Right atrium auricular region (tissue), 2 donors: ENCODE measurements at places on chromosomes 5 and 9. TPM values are rescaled to one million over a fixed set of nuclear protein-coding genes. Genes with fewer than 3 reads are reported as not detected.
A peak's percentile ranks its signal among the peaks of the same experiment; 100 is the strongest.

DNA sequence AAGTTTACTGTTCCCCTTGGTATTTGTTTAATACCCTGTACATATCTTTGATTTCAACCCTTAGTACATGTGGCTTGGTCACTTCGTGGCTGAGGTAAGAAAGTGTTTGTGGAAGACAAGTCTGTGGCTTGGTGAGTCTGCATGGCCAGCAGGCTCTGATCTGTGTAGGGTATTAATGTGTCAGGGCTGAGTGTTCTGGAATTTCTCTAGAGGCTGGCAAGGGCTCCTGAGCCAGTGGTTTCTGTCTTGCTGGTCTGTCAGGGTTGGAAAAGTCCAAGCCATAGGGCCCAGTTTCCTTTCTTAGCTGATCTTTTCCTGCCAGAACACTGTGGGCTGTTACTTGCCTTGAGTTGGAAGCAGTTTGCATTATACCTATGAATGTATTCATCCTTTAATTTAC is 48.0 kb upstream of the FBXL7 start:
- no peaks in the 10 kb centered on the region for H3K36me3 ChIP-seq
- H3K4me1 ChIP-seq: no peaks in the 10 kb centered on the region
- no peak overlapping the region for H3K4me3 ChIP-seq
- no peaks in the 10 kb centered on the region for H3K27me3 ChIP-seq
- no peak for DNase-seq

Gene GAS1
- 44.4 TPM for total RNA-seq

Gene LCN15
- total RNA-seq: 1.4 TPM

Gene ZFAND5
- 113 TPM for total RNA-seq

GRCh38 chr9:120263836-120264235 is 316.1 kb downstream of the CDK5RAP2 start:
- no peaks in the 10 kb centered on the region for H3K36me3 ChIP-seq
- H3K27ac ChIP-seq: no peak overlapping the region
- no peak overlapping the region for H3K4me3 ChIP-seq
- DNase-seq: no peak
- no peaks in the 10 kb centered on the region for H3K4me1 ChIP-seq
- H3K27me3 ChIP-seq: no peaks in the 10 kb centered on the region

- DNase-seq: no peak
- H3K27ac ChIP-seq: no peak overlapping the region
- H3K4me3 ChIP-seq: no peak overlapping the region
- H3K36me3 ChIP-seq: no peaks in the 10 kb centered on the region
- H3K4me1 ChIP-seq: no peaks in the 10 kb centered on the region
- H3K27me3 ChIP-seq: no peaks in the 10 kb centered on the region
These were observed 121.8 kb downstream of the GCNT1 start for GRCh38 chr9:76580820-76581219.

DNA sequence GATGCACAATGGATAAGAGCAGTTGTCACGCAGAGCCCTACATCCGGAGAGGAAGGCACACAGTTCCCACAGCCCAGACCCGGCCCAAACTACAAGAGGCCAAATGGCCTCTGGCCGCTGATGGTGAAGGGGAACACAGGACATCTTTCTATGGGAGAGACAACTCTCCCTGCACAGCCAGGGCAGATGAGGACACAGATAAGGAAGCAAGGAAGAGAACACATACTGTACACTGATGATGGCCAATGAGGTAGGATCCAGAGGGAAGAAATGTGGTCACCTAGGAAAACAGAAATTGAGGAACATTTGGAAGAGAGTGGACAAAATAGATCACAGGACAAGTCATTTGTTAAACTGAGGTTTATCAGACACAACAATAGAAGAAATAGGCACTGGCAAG is 28.4 kb upstream of the SMIM32 start:
- H3K27ac ChIP-seq: no peak overlapping the region
- H3K4me1 ChIP-seq: no peaks in the 10 kb centered on the region
- no peak for DNase-seq
- no peak overlapping the region for H3K4me3 ChIP-seq
- no peaks in the 10 kb centered on the region for H3K36me3 ChIP-seq
- H3K27me3 ChIP-seq: no peaks in the 10 kb centered on the region

Gene ACTL7B
- total RNA-seq: not detected

DNA sequence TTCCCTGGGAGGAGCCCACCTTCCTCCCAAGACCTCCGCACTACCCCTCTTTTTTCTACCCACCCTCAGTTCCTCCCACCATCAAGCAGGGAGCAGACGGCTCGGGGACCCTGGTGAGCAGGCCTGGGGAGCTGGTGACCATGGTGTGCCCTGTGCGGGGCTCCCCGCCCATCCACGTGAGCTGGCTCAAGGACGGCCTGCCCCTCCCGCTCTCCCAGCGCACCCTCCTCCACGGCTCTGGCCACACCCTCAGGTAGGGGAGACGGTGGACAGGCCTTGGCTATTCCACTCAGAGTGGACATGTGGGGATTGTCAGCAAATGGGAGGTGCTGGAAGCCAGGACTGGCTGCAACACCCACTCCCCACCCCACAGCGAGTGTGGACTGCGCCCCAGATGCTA is 52.9 kb upstream of the ASS1 start:
- H3K4me3 ChIP-seq: no peak overlapping the region
- H3K4me1 ChIP-seq: no peaks in the 10 kb centered on the region
- no peak for DNase-seq
- no peaks in the 10 kb centered on the region for H3K27me3 ChIP-seq
- no peaks in the 10 kb centered on the region for H3K36me3 ChIP-seq

DNA sequence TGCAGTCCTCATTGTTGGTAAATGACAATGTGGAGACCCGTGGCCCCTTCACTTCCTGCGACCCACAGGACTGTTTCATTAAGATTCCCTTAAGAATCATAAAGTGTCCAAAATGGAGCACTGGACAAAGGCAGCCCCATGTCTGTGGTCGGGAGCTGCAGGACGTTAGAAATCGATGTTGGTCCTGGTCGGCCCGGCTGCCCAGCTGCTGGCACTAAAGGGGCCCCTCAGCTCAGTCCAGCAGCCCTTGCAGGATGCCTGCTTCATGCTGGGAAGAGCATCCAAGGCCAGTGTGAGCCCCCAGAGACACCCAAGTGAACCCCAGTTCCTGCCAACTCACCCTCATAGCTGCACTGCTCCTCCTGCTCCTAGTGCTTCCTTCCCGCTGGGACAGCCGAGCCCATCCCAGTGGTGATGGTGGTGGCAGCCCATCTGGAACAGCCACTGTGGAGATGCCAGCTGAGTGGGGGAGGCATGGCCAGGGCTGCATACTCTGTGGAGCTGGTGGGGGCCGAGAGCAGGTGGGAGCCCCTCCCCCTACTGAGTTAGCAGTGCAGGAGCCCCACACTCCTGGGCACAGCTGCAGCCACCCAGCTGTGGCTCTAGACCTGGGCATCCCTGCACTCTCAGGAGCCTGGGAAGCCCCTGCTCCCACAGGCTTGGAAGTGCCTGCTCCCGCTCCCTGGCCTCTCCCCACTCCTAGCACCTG is 168.0 kb upstream of the IRX2 start:
- no peak for DNase-seq
- H3K4me3 ChIP-seq: no peak overlapping the region
- no peaks in the 10 kb centered on the region for H3K27me3 ChIP-seq
- no peaks in the 10 kb centered on the region for H3K36me3 ChIP-seq
- no peaks in the 10 kb centered on the region for H3K4me1 ChIP-seq

GRCh38 chr5:74188351-74189105 is 452.0 kb downstream of the ENC1 start:
- no peak for DNase-seq
- no peak overlapping the region for H3K27ac ChIP-seq
- no peaks in the 10 kb centered on the region for H3K36me3 ChIP-seq

DNA sequence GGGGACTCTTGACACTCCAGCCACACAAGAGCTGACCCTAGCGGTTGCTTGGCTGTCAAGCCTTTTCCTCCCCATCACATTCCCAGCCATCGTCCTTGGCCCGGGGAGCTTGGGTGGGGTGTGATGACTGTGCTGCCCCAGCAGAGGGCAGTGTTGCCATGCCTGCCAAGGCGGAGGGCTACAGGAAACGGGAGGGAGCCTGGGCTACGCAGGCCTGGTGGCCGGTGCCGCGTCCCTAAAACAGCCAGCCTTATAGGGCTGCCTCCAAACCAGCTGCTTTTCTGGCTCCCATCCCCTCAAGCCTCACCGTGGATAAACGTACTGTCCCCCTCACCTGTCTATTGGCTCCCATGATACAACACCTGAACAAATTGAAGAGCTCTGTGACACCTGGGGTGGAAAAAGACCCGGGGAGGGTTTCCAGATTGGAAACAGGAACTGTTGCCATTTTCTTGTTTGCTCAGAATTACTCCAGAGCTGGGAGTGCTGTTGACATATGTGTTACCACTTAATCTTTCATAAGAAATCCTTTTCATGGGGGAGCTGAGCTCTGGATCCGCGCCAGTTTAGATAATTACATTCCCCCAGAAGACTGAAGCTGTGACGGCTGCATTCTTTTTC is 72.8 kb upstream of the ASTN2 start:
- H3K27me3 ChIP-seq: no peaks in the 10 kb centered on the region
- no peaks in the 10 kb centered on the region for H3K36me3 ChIP-seq
- H3K4me3 ChIP-seq: peak overlapping the region; percentile 25
- no peaks in the 10 kb centered on the region for H3K4me1 ChIP-seq
- DNase-seq: peak; percentile 73

- no peak for DNase-seq
- H3K4me1 ChIP-seq: no peaks in the 10 kb centered on the region
- H3K4me3 ChIP-seq: peak overlapping the region; percentile 22
- no peaks in the 10 kb centered on the region for H3K36me3 ChIP-seq
These were observed 12.0 kb downstream of the IRX2 start for GRCh38 chr5:2739360-2740050.

DNA sequence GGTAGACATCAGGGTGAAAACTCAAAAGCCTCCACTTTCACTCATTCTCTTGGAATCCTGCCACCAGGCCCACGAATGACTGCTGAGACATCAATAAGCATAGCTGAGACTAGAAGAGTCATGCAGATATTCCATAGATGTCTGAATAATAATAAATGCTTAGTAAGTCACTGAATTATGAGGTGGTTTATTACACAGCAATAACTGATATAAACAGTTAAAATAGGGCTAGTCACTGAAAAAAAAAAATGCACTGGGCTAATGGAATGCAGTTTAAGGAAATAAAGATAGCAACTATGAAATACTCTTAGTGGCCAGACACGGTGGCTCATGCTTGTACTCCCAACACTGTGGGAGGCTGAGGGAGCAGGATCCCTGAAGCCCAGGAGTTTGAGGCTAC is 262.8 kb upstream of the CDH6 start:
- no peaks in the 10 kb centered on the region for H3K36me3 ChIP-seq
- no peak overlapping the region for H3K27ac ChIP-seq
- no peak overlapping the region for H3K4me3 ChIP-seq
- no peaks in the 10 kb centered on the region for H3K4me1 ChIP-seq
- no peaks in the 10 kb centered on the region for H3K27me3 ChIP-seq

- H3K27me3 ChIP-seq: no peaks in the 10 kb centered on the region
- DNase-seq: no peak
- H3K4me1 ChIP-seq: no peaks in the 10 kb centered on the region
- H3K27ac ChIP-seq: no peak overlapping the region
- peaks cover 72% of the 10 kb centered on the region for H3K36me3 ChIP-seq
These were observed 38.7 kb downstream of the PRRT1B start for GRCh38 chr9:131583836-131584555.

- DNase-seq: peak; percentile 60
- no peaks in the 10 kb centered on the region for H3K4me1 ChIP-seq
- no peak overlapping the region for H3K4me3 ChIP-seq
- H3K36me3 ChIP-seq: peaks cover 79% of the 10 kb centered on the region
- no peaks in the 10 kb centered on the region for H3K27me3 ChIP-seq
These were observed 62.3 kb downstream of the TSTD2 start for GRCh38 chr9:97570899-97571298.

DNA sequence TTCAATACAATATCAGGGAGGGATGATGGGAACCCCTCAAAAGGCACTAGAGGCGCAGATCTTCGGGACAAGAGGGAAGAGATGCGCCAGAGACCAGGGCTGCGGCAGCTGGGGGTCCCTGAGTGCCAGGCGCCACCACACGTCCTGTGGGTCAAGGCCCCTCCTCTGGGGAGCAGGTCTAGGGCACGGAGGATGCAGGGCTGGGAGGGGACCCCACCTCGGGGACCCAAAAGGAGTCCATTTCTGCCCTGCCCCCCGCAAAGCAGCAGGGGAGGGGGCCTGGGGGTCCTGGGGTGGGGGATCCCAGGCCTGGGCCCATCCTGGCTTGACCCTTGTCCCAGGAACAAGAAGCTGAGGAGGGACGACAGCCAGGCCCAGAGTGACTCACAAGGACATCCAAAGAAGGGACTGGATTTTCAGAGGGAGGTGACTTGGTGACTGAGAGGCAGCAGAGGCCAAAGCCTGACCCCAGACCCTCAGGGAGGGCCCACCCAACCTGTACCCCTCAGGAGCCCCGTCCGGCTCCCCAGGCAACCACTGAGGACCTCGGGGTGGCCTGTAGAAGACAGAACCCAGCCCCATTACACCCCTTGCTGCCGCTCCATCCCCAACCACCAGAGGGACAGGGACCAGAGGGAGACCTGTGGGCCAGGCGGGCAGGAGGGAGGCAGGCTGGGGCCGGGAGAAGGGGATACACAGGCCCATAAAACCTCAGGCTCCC is 54.2 kb downstream of the LRSAM1 start:
- no peak for DNase-seq
- H3K4me3 ChIP-seq: no peak overlapping the region
- H3K36me3 ChIP-seq: peaks cover 50% of the 10 kb centered on the region
- no peaks in the 10 kb centered on the region for H3K27me3 ChIP-seq

- no peaks in the 10 kb centered on the region for H3K27me3 ChIP-seq
- no peaks in the 10 kb centered on the region for H3K4me1 ChIP-seq
- no peak for DNase-seq
- peaks cover 25% of the 10 kb centered on the region for H3K36me3 ChIP-seq
- peak overlapping the region; percentile 21 for H3K4me3 ChIP-seq
- peak overlapping the region; percentile 78 for H3K27ac ChIP-seq
These were observed 425 bp upstream of the EGFL7 start for GRCh38 chr9:136662326-136662655.

- H3K4me3 ChIP-seq: no peak overlapping the region
- H3K27ac ChIP-seq: no peak overlapping the region
- no peaks in the 10 kb centered on the region for H3K27me3 ChIP-seq
- no peaks in the 10 kb centered on the region for H3K4me1 ChIP-seq
- no peaks in the 10 kb centered on the region for H3K36me3 ChIP-seq
- no peak for DNase-seq
These were observed 134.1 kb downstream of the TRPM6 start for GRCh38 chr9:74753650-74754049.

DNA sequence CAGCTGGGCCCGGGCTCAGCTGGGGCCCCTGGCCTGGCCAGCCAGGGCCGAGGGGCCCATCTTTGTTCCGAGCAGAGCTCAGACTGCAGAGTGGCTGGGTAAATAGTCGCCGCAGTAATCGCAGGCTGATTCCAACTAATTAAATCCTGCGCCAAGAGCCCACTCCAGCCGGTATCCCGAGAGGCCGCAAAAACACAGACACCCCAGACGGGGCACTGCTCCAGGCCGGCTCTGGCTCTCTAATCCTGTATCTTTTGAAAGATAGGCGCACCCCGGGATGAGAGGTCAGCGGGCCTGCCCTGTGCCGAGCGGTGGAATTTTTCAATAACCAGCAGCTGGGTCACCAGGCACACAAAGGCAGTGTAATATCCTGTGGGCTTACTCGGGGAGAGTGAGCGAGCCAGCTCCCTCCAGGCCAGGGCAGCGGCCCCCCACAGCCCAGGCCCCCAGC is 57.7 kb downstream of the LMX1B start:
- peaks cover 3% of the 10 kb centered on the region for H3K27me3 ChIP-seq
- DNase-seq: no peak
- no peaks in the 10 kb centered on the region for H3K4me1 ChIP-seq
- peak overlapping the region; percentile 33 for H3K27ac ChIP-seq
- H3K4me3 ChIP-seq: no peak overlapping the region

GRCh38 chr5:167207081-167207480 is 1084.4 kb upstream of the WWC1 start:
- H3K4me1 ChIP-seq: no peaks in the 10 kb centered on the region
- no peak overlapping the region for H3K4me3 ChIP-seq
- no peak for DNase-seq
- H3K27me3 ChIP-seq: no peaks in the 10 kb centered on the region
- no peak overlapping the region for H3K27ac ChIP-seq
- no peaks in the 10 kb centered on the region for H3K36me3 ChIP-seq

Gene C9orf43
- total RNA-seq: not detected

Gene FAM81B
- total RNA-seq: 3.5 TPM

Gene CYFIP2
- 51.5 TPM for total RNA-seq
